Thoracic aorta endothelial cell (primary cell): ENCODE measurements at places on chromosomes 4 and X. TPM values are rescaled to one million over a fixed set of nuclear protein-coding genes. Genes with fewer than 3 reads are reported as not detected.

ADH1B gene
- 0.14 TPM in 1 of 2 replicates, not detected in the other for total RNA-seq

IL13RA1 gene
- 57.3 and 62.5 TPM in 2 replicates for total RNA-seq

AWAT2 gene
- 0.07 and 0.13 TPM in 2 replicates for total RNA-seq

SH3D19 gene
- 113 and 130 TPM in 2 replicates for total RNA-seq

GATA1 gene
- total RNA-seq, result not detected in 2 replicates

PAGE2 gene
- not detected in 2 replicates for total RNA-seq
